ENCODE measurements at places on chromosomes 7 and 10.

DNA sequence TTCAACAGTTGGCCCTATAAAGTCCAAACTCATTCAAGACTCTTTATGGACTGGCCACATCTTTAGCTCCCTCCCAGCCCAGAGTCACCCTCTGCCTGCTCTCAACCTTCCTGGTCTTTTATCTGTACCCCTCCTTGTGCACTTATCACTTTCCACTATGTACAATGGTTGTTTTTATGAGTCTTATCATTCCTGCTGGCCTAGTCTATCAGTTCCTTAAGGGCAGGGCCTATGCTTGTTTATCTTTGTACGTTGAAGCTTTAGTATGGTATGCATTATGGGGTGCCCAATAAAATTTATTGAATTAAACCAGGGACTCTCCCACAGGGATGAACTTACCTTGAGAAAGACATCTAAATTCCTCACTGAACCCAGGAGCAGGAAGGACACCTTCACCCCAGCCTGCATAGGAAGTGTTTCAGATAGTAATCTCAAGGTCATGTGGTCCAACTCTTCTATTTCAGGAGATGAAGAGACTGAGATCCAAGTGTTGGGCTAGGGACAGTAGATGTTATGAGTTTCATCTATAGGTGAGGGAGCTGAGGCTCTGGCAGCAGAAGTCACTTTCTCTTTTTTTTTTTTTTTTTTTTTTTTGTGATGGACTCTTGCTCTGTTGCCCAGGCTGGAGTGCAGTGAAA is 13.3 kb upstream of the PDCD4 start:
- DNase-seq: no peak

DNA sequence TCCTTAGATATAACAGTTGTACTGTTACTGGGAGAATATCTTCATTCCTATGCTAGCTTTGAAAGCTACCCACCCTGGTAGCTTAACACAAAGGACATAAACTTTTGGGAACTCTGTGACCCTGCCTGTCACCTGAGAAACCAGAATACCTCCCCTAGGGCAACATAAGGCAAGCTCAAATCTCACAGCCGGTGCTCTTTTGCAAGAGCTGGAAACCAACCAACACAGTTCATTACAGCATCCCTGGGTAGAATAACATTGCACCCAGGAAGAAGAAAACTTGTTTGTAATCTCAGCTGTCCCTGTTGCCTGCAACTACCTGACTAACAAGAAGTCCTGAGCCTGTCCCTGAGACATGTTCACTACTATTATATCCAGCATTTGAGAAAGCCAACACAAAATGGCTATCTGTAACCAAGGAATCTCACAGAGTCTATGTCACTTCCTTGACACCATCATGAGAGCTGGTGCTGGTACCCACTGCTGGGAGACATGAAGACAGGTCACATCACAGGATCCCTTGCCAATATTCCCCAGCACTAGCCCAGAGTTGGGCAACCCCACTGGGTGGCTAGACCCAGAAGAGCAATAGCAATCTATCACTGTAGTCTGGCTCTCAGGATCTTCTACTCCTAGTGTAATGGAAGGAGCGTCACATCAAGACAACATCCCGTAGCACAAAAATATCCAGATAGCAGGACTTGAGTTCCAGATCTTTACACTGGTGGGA is 31.3 kb downstream of the AKR1C3 start:
- DNase-seq: no peak

DNA sequence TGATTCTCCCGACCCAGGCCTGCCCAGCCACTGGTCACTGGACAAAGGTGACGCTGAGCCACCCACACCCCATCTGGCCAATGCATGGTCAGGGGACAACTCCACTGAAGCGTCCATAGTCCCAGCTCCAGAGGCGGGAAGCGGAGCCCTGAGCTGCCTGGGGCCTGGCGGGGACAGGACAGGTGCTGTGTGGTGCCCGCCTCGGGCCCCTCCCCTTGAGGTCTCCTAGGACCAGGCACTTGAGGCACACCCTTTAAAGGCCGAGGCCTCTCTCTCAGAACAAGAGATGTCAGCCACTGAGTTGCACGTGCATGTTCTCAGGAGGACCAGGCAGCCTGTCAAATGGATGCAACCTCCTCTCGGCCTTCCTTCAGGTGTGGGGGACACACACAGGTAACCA is 52.5 kb upstream of the PPP2R2D start:
- no peak for DNase-seq

GRCh38 chr10:63275094-63275493 is 142.0 kb downstream of the NRBF2 start:
- DNase-seq: no peak

DNA sequence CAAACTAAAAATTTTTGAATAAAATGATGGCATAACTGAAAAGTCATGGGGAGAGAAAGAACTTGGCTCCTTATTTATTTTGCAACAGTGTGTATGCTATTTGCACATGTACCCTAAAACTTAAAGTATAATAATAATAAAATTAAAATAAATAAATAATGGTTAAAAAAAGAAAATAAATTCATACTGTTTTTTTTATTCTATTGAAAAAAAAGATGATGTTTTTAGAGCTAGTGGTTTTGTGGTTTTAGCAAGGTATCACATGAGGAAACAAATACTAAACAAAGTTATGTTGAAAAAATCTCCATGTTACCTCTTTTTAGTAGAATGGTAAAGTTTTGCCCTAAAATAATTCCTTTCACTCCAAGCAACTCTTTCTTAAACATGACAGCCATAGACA is 26.2 kb downstream of the TMEM168 start:
- DNase-seq: no peak

- DNase-seq: no peak
Measured at GRCh38 chr10:42488416-42488815, 150.0 kb downstream of the ZNF33B start.

- no peak for DNase-seq
Measured at GRCh38 chr10:59109826-59110225, 66.6 kb upstream of the PHYHIPL start.

DNA sequence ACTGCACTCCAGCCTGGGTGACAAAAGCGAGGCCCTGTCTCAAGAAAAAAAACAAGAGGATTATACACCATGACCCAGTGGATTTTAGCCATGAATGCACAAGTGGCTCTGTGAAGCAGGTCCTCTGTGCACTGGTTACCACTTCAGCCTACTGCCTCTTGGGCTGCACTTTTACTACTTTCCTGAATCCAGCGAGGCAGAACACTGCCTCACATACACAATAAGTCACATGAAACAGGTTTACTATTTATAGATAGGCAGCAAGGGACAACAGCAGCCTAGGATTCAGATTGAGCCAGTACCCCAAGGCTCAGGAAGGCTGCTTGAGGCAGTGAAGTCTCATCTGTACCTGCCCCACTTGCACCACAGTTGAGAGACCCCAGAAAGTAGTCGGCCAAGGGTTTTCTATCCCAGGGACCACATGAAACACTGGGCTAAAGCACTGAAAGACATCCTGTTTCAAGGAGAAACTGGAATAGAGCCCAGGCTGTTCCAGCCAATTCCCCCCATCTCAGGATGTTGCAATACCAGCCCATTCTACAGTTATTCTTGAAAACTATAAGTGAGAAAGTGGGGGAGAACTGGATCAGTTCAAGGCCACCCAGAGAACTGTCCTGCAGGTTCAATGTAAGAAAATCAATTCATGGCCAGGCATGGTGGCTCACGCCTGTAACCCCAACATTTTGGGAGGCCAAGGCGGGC is 10.3 kb upstream of the OGDH start:
- no peak for DNase-seq

DNA sequence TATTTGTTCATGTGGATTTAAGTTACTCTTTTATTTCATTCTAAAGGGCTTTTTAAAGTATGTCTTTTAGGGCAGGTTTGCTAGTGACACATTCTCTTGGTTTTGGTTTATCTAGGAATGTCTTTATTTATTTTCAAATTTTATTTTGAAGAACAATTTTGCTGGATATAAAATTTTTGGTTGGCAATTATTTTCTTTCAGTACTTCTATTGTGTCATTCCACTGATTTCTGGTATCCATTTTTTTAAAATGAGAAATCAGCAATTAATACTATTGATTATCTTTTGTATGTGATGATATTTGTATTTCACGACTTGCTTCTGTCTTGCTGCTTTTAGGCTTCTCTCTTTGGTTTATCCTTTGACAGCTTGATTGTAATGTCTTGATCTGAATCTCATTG is 756.3 kb downstream of the INHBA start:
- DNase-seq: no peak

DNA sequence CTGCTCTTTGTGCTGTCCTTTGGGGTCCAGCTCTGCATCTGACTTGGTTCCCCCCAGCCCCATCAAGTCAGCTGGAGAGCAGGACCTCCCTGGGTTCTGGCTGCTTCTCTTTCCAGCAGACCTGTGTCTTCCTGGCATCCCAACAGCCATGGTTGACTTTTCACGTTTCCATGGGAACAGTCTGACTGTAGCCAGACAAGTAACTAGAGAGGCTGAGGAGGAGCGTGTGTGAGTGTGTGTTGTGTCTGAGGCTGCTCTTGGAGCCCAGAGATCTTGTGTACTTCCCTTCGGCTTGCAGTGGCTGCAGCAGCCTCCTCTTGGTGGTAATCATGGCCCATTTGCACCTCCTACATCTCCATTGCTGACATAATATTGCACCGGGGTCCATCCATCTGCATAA is 332.0 kb downstream of the RPS24 start:
- DNase-seq: no peak

DNA sequence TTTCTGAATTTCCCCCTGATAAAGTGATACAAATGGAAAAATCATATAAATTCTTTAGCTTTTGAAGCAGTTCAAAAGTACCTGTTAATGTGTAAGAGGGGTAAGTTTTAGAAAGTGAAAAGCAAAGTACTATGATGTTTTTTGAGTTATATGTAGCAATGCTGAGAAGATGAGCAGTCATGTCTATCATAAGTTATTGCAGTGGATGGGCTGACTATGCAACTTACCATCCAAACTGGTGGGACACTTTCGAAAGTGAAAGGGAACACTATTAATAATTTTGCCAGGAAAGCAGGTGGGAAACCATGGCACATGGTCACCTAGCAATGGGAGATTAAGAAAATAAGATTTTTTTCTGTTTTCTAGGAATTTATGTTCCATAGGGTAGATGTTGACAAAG is 4.1 kb downstream of the MINPP1 start:
- DNase-seq: no peak

Data from naive B cell (primary cell).